Activated CD8-positive, alpha-beta memory T cell treated with anti-CD3 and anti-CD28 coated beads, Interleukin-2, amount 10 ng/mL, durations not matched to agents 7 days and 5 days (primary cell): ENCODE measurements at places on chromosomes 12 and 14. TPM values are rescaled to one million over a fixed set of nuclear protein-coding genes. Genes with fewer than 3 reads are reported as not detected.
A peak's percentile ranks its signal among the peaks of the same experiment; 100 is the strongest.

GRCh38 chr14:100836941-100837804, 11.3 kb downstream of the MEG3 start:
- no peak for DNase-seq

GRCh38 chr12:6140651-6141447, 16.4 kb upstream of the VWF start:
- no peak for DNase-seq

GRCh38 chr14:89903340-89903952, 51.1 kb downstream of the EFCAB11 start:
- no peak for DNase-seq

- DNase-seq, result no peak
These were observed 60.3 kb downstream of the NUAK1 start for GRCh38 chr12:106078358-106079010.

- no peak for DNase-seq
These were observed 12.4 kb upstream of the RPH3A start for GRCh38 chr12:112779181-112779580.

DNA sequence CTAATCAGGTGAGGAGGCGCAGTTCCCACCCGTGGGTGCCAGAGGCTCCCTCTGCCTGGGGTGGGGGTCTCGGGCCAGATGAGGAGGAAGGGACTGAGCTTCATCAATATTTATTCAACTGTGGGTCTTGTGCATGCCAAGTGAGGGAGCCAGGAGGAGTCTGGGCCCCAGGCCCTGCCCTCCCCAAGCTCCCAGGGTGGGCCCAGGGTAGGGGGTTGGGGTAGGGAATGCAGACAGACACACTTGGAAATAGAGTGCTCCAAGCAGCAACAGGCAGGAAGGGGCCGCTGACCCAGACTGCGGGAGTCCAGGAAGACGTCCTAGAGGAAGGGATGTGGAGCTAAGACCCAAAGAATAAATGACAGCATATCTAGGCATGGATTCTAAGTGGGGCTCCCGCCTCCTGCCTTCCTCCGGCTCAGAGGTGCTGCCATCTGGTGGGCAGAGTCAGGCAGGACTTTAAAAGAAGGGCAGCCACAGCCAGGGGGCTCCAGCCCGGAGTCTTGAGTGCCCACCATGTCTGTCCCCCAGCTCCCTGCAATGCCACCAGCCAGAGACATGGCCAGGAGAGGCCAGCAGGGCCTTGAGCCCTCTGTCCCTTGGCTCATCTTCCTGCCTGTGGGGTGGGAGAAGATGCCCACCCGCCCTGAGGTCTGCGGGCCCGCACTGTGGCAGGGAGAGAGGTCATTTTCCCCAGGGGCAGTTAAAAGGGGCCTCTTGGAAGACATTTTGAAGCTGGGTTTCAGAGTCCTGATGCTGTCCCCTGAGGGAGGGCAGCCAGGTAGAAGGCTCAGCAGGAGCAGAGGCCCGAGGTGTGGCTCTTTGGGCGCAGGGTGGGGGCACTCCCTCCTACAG, 70.1 kb downstream of the PHETA1 start:
- peak; percentile 59 for DNase-seq

DNA sequence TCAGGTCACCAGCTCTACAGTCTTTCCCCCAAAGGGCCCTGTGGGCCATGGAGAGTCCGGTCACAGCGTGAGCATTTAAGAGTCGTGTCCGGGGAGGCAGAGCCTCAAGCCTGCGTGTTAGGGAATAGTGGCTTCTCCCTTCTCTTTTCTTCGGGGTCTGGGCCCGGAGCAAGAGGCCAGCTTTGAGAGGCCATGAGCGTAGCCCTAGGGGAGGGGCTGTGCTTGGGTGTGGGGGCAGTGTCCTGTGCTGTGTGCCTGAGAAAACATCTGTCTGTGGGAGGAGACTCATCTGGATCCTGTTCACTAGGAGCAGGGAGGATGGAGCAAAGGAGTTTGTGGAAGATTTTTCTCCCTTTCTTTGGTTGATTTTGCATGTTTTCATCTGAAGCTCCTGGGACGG, 5.3 kb downstream of the LRP1-AS start:
- no peak for DNase-seq

DNA sequence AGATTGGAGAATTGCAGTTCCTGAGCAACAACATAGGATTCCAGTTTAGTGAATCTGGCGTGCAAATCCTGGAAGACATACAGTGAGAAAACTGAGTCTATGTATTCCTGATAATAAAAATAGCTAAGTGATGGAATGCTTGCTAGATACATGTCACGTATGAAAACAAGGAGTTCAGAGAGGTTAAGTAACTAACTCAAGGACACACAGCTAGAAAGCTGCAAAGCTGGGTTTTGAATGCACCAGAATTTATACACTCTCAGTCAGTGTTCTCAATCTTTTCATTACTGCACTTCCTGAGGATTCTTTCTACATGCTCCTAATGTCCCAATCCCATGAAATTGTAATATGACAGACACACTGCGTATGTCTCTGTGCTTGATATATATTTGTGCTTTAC, 35.3 kb downstream of the TBX3 start:
- DNase-seq, result no peak

DNA sequence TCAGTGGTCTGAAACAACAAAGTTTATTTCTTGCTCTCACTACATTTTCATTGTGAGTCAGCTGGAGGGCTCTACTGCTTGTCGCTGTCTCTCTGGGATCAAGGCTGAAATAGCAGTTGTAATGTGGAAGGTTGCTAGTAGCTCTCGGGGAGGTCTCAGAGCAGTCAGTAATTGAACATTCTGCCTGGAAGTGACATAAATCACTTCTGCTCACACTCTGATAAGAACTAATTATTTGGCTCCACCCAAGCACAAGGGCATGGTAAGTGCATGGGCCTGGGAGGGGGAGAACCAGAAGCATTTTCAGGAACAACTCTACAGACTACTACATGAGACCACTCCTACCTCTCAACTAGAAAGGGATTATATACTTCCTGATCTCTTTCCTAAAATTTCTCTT, 128.2 kb downstream of the TMEM117 start:
- DNase-seq, result no peak

- no peak for DNase-seq
These were observed 32.9 kb downstream of the RERGL start for GRCh38 chr12:18057051-18057450.

GRCh38 chr12:132248453-132249167, 80.8 kb downstream of the GALNT9 start:
- no peak for DNase-seq

GRCh38 chr14:98689951-98690350, 582.0 kb downstream of the BCL11B start:
- DNase-seq, result no peak

- DNase-seq, result no peak
These were observed 30.1 kb upstream of the NEDD1 start for GRCh38 chr12:96876966-96877365.

- DNase-seq, result peak; percentile 49
These were observed 75.0 kb upstream of the HIF1A start for GRCh38 chr14:61620130-61620946.

DNA sequence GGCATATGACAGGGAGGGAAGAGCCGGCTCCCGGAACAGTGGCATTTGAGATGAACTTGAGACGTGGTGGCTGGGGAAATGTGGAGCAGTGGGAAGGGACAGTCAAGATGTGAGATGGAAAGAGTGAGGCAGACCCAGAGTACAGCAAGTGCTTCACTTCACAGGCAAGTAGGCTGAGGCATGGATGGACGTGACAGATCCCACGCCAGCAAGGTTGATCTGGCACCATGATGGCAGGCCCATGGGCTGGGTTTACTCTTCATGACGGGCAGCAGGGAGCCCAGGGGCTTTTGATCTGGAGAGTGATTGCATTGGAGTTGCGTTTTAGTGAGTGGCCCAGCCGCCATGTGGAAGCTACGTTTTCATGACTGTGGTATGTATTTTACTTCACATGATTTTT, 17.9 kb upstream of the EML1 start:
- DNase-seq, result no peak

DNA sequence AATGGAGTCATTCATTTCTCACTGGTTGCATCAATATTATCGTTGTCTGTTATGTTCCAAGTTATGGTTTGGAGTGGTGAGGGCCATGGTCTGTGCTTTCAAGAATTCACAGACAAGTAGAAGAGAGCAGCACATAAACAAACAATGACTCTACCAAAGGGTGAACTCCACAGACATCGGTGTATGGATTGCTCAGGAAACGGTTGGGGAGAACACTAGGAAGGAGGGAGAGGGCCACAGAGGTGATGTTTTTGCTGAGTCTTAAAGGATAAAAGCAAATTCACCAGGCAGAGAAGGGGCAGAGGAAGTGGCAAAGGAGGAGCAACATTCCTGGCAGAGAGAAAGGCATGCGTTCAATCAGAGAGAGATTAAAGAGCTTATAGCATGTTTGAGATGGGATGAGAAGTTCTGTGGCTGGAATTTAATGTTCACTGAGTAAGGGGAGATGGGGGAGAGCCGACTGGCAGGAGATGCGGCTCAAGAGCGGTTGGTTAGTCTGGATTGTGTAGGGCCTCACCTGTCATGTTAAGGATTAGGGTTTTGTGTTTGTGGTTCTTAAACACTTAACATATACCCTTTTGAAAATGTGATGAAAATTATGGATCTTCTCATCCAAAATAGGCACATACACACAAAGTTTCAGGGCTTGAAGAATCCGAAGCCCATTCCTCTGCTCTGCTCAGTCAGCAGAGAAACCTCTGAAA, 42.3 kb upstream of the FRMD6 start:
- no peak for DNase-seq

DNA sequence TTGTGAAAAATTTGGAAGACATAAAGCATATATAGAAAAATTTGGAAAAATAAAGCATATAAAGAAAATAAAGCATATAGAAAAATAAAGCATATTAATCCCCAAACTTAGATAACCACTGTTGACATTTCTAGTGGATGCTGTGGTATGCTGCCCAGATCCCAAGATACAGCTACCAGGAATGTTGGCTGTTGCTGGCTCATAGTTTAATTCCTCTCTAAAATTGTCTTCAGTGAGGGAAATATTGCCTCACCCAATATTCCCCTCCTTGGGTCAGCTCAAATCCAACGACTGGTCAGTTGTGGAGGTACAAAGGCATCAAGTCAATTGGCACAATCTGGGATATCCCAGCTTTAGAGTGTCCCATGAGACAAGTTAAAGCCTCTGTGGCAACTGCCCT, 10.1 kb upstream of the KICS2 start:
- DNase-seq, result no peak

DNA sequence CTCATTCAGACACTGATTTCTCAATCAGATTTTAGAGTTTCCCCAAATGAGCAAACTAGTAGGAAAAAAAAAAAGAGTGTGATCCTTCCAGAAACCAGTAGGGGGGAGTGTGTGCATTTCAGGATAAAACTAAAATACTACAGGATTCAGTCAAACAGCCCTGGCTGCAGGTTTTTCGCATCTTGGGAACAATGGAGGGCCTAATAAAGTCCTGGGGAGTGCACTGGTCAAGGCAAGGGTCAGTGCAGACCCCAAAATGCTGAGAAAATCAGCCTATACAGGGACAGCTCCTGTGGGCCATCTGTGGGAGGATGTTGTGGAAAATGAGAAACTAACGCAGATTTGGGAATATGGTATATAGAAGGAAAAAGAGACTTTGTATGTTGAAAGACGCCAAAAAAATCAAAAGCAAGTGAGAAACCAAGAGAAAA, 22.2 kb upstream of the ABCD4 start:
- no peak for DNase-seq

GRCh38 chr12:115204957-115205754, 521.2 kb upstream of the TBX3 start:
- DNase-seq, result no peak

DNA sequence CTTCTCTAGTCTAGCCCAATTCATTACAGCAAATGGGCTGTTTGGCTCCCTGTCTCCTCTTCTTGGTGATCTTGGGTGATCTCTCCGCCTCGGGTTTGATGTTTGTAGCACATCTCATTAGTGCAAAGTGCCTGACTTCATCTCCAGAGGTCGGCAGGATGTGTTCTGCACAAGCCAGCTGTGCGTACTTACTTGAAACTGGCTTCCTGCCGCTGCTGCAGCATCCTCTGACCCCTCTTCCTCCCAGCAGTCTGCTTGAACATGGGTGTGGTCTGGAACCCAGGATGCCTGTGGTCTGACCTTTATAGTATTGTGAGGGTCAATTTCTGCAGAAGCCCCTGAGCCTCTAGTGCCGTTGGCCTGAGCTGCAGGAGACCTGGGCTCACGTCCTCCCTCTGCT, 99.2 kb downstream of the BEGAIN start:
- DNase-seq, result peak; percentile 83

The FNTB gene
- 15.6 TPM for total RNA-seq

The ESRRB gene
- not detected for total RNA-seq

The KRT73 gene
- total RNA-seq, result not detected

The HIGD1C gene
- total RNA-seq, result not detected

The SMCO2 gene
- total RNA-seq, result 0.91 TPM

The SIX4 gene
- total RNA-seq, result 3.9 TPM

The ADGRD1 gene
- 2.2 TPM for total RNA-seq

The ALG10 gene
- 22.2 TPM for total RNA-seq
